Panc1 (cell line): ENCODE measurements at places on chromosomes 6 and 20.

DNA sequence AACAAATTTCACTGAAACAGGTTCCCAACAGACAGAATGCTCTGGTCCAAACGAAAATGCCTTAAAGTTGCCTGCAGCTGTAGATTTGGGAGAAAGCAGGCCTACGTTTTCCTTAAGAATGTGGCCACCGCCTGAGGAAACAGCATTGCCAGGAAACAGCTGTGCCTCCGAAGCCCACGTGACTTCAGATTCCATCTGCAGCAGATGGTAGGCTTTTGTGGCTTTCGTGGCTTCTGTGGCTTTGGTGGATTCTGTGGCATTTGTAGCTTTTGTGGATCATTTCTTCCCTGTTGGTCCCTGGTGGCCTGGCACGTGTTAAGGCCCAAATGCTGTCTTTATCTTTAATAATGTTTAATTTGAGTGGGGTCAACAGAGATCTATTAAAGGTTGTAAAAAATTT is 222.9 kb downstream of the TTLL2 start:
- no peak overlapping the region for H3K27ac ChIP-seq
- DNase-seq = no peak
- H3K27me3 ChIP-seq = no peaks in the 10 kb centered on the region
- no peaks in the 10 kb centered on the region for H3K4me1 ChIP-seq

GRCh38 chr20:63530788-63531160 is 6.4 kb downstream of the PTK6 start:
- H3K36me3 ChIP-seq = no peaks in the 10 kb centered on the region
- H3K27me3 ChIP-seq = no peaks in the 10 kb centered on the region
- H3K4me3 ChIP-seq = no peak overlapping the region
- no peak for DNase-seq
- peaks cover 3% of the 10 kb centered on the region; the same call in 1 of the 2 replicates for H3K4me1 ChIP-seq

GRCh38 chr6:83127976-83128375 is 60.5 kb downstream of the DOP1A start:
- DNase-seq = no peak
- H3K36me3 ChIP-seq = peaks cover 13% of the 10 kb centered on the region; the same call in 1 of the 2 replicates
- H3K4me3 ChIP-seq = no peak overlapping the region
- H3K4me1 ChIP-seq = no peaks in the 10 kb centered on the region
- no peak overlapping the region for H3K27ac ChIP-seq
- H3K27me3 ChIP-seq = no peaks in the 10 kb centered on the region

DNA sequence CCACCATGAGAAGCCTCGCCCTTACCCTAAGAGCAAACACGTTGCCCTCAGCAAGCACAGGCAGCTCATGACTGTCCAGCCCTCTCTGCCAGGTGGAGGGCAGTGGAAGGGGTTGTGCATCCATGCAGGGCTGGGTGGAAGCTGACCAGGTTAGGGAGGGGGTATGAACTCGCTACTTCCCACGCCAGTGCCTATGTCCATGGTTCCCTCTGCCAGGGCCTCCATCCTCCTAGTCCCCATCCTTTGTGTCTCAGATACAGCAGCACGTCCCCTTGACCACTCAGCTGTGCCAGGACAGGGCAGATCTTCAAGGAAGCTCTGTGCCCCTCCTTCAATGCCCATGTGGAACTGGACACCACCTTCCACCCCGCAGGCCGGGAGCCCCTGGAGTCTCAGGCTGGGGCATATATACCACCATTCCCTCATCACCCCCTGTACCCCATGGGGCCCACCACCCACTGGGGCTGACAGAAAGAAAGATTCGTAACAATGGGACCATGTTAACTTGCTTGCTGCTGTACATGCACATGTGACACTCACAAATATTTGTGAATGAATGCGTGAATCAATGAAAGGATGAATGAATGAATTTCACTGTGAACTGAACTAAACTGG is 90.7 kb downstream of the ANKRD60 start:
- H3K27me3 ChIP-seq = no peaks in the 10 kb centered on the region
- no peak overlapping the region for H3K4me3 ChIP-seq
- H3K36me3 ChIP-seq = no peaks in the 10 kb centered on the region
- no peaks in the 10 kb centered on the region for H3K4me1 ChIP-seq
- DNase-seq = no peak

- DNase-seq = no peak
- no peak overlapping the region for H3K4me3 ChIP-seq
- H3K36me3 ChIP-seq = no peaks in the 10 kb centered on the region
- no peaks in the 10 kb centered on the region for H3K4me1 ChIP-seq
- no peaks in the 10 kb centered on the region for H3K27me3 ChIP-seq
Measured at GRCh38 chr6:71463061-71463460, 174.4 kb downstream of the OGFRL1 start.

DNA sequence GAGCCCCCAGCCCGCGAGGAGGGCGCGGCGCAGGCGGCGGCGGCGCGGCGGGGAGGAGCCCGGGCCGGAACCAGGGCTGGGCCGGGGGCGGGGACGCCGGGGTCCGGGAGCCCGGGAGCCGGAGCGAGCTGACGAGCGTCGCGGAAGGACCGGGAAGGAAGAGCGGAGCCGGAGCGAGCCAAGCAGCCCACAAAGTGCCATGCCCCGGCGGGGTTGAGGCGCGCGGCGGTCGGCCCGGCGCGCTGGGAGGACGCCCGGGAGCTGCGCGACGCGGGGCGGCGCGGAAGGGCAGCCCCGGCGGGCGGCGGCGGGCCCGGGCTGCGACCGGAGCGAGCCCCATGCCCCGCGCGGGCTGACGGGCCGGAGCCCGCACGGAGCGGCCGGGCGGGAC is 289 bp downstream of the FOXP4 start:
- H3K27me3 ChIP-seq = no peaks in the 10 kb centered on the region
- H3K4me1 ChIP-seq = no peaks in the 10 kb centered on the region
- H3K4me3 ChIP-seq = peak overlapping the region; percentile 83
- DNase-seq = no peak

DNA sequence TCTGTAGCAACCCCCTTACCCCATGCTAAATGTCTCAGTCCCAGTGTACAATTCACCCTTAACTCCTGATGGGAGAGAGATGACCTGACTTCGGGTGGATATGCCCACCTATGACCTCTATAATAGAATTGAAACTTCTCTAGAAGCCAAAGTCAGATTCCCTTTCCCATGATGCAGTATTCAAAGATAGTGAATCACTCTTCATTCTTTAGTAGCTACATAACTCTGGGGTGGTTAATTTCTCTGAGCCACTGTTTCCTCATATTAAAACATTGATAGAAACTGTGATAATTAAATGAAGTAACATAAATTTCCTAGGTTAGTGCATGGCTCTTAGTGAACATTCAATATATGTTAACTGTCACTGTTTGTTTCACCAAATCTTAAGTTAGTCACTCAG is 500.4 kb downstream of the COL12A1 start:
- H3K4me3 ChIP-seq = no peak overlapping the region
- H3K36me3 ChIP-seq = no peaks in the 10 kb centered on the region
- no peaks in the 10 kb centered on the region for H3K27me3 ChIP-seq
- H3K4me1 ChIP-seq = no peaks in the 10 kb centered on the region
- H3K27ac ChIP-seq = no peak overlapping the region
- DNase-seq = no peak

DNA sequence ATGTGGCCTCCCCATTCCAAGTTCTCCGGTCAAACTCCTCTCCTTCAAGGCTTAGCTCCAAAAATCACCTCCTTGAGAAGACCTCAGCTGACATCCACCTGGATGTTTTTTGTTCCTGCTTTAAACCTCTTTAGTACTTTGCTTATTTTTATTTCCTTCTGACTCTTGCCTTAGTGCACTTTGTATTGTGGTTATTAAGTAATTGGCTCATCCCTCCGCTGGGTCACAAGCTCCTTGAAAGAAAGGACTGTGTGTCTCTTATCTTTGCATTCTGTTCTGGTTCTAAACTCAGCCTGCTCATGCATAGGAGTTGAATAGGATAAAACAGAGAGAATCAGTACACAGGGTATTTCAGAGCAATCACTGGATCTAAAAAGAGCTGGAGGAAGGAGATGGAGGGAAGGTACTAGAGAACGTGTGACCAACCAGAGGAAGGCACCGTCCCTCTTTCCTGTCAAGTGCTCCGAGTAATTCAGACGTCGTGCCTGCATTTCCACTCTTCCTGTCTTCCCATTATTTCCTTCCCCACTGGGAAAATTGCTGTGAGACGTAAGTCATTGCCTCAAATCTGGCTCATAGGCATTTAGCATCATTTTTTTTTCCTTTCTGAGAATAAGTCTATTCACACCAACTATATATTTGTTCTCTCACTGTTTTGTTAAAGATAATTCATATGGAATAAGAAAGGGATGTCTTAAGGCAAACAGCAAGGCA is 59.7 kb upstream of the GLP1R start:
- H3K36me3 ChIP-seq = no peaks in the 10 kb centered on the region
- H3K27ac ChIP-seq = no peak overlapping the region
- DNase-seq = no peak
- H3K27me3 ChIP-seq = peaks cover 9% of the 10 kb centered on the region
- H3K4me1 ChIP-seq = no peaks in the 10 kb centered on the region

DNA sequence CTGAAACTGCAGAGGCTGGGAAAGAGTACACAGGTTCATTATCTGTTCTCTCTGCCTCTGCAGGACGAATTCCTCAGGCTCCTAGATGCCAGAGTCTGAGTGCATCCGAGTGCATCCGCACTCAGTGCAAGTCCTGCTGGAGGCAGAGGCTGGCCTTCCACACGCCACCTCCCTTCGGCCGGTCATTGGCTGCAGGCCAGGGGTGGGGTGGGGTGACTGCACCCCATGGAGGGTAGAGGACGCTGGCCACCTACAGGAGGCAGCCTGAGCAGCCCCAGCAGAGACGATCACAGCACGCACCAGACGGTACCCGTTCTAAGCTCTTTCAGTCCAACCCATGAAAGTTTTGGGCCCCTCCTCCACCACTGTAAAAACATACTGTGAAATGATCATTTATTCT is 11.7 kb downstream of the SFT2D1 start:
- H3K4me1 ChIP-seq = no peaks in the 10 kb centered on the region
- H3K27ac ChIP-seq = no peak overlapping the region
- H3K4me3 ChIP-seq = no peak overlapping the region
- H3K27me3 ChIP-seq = no peaks in the 10 kb centered on the region
- no peak for DNase-seq

- no peaks in the 10 kb centered on the region for H3K4me1 ChIP-seq
- no peak overlapping the region for H3K4me3 ChIP-seq
- H3K27me3 ChIP-seq = no peaks in the 10 kb centered on the region
- no peaks in the 10 kb centered on the region for H3K36me3 ChIP-seq
Measured at GRCh38 chr6:100084991-100085364, 91.0 kb upstream of the MCHR2 start.

DNA sequence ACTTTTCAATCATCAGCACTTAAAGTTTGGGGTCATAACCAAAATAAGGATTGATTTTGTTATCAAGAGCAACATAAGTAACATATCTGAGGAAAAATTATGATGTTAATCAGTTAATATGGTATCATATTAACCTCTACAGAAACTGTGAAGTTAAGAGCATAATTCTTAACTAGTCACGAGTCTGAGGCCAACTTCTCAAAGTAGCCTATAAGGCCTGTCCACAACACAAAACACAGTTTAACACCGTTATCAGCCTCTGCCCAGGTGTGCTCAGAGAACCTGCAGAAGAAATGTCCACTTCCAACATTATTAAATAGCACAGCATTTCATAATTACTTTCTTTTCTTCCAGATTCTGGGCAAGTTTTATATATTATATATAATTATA is 1.1 kb downstream of the STX7 start:
- no peak for DNase-seq
- H3K4me1 ChIP-seq = peaks cover 20% of the 10 kb centered on the region
- peak overlapping the region; percentile 81 for H3K4me3 ChIP-seq
- peaks cover 5% of the 10 kb centered on the region; the same call in 1 of the 2 replicates for H3K36me3 ChIP-seq

GRCh38 chr6:46203391-46204177 is 32.8 kb upstream of the ENPP5 start:
- H3K4me3 ChIP-seq = no peak overlapping the region
- H3K36me3 ChIP-seq = no peaks in the 10 kb centered on the region; the same call in 1 of the 2 replicates
- no peak overlapping the region for H3K27ac ChIP-seq

- H3K36me3 ChIP-seq = no peaks in the 10 kb centered on the region
- H3K27me3 ChIP-seq = no peaks in the 10 kb centered on the region
- 0 out of 2 replicates have a peak, but pooled peaks cover 4% of the 10 kb centered on the region for H3K4me1 ChIP-seq
Measured at GRCh38 chr20:57003012-57003411, 263.4 kb downstream of the BMP7 start.

- DNase-seq = no peak
- H3K36me3 ChIP-seq = no peaks in the 10 kb centered on the region
Measured at GRCh38 chr6:129903082-129903481, 42.0 kb upstream of the TMEM244 start.

GRCh38 chr6:132392792-132393191 is 8.5 kb downstream of the MOXD1 start:
- no peaks in the 10 kb centered on the region for H3K4me1 ChIP-seq
- H3K4me3 ChIP-seq = no peak overlapping the region
- no peak for DNase-seq
- H3K36me3 ChIP-seq = no peaks in the 10 kb centered on the region

- H3K4me1 ChIP-seq = no peaks in the 10 kb centered on the region
- no peak overlapping the region for H3K27ac ChIP-seq
- no peaks in the 10 kb centered on the region for H3K36me3 ChIP-seq
- DNase-seq = no peak
- no peak overlapping the region for H3K4me3 ChIP-seq
- no peaks in the 10 kb centered on the region for H3K27me3 ChIP-seq
Measured at GRCh38 chr6:63415286-63415685, 95.5 kb upstream of the LGSN start.

- DNase-seq = no peak
- no peaks in the 10 kb centered on the region for H3K4me1 ChIP-seq
- H3K27ac ChIP-seq = no peak overlapping the region
Measured at GRCh38 chr6:16486661-16487060, 248.3 kb downstream of the GMPR start.

DNA sequence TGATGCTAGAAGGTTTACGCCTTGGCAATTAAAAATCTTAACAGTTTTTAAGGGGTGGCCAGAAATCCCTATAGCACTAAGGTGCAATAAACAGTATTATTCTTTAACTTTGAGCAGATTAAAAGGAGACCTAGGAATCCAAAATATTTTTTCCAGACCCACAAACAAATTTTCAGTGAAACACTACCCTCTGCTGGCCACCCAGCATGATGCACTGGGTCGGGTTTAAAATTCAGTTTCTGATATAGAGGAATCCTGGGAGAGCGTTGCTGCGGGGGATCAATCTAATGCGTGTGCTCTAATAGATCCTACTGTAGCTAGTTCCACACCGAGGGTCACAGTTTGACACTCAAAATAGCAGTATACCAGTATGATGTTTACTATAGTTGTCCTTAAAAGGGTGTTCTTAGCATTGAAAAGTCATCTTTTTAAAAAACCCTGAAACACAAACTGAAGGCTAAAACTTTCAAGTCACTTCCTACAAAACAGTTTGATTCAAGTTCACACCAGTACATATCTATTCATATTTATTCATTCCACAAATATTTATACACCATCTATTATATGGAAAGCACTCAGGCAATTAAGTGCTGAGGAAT is 10.2 kb downstream of the UBE3D start:
- no peaks in the 10 kb centered on the region for H3K27me3 ChIP-seq
- H3K27ac ChIP-seq = no peak overlapping the region; the same call in 1 of the 2 replicates
- DNase-seq = no peak
- H3K4me1 ChIP-seq = peaks cover 7% of the 10 kb centered on the region
- H3K4me3 ChIP-seq = no peak overlapping the region

- H3K36me3 ChIP-seq = no peaks in the 10 kb centered on the region
- peak overlapping the region; percentile 36; the same call in 1 of the 2 replicates for H3K4me3 ChIP-seq
- H3K4me1 ChIP-seq = peaks cover 6% of the 10 kb centered on the region; the same call in 1 of the 2 replicates
Measured at GRCh38 chr20:2692886-2693285, 306 bp downstream of the EBF4 start.
